ENCODE measurements at places on chromosomes 2 and 18. TPM values are rescaled to one million over a fixed set of nuclear protein-coding genes. Genes with fewer than 3 reads are reported as not detected.

- DNase-seq: no peak
Observed at GRCh38 chr2:202815548-202816360, 55.8 kb downstream of the ICA1L start.

- DNase-seq: no peak
Observed at GRCh38 chr2:152505495-152505906, 170.5 kb downstream of the FMNL2 start.

GRCh38 chr2:99217929-99218501 is 37.0 kb downstream of the MRPL30 start:
- no peak for DNase-seq

DNA sequence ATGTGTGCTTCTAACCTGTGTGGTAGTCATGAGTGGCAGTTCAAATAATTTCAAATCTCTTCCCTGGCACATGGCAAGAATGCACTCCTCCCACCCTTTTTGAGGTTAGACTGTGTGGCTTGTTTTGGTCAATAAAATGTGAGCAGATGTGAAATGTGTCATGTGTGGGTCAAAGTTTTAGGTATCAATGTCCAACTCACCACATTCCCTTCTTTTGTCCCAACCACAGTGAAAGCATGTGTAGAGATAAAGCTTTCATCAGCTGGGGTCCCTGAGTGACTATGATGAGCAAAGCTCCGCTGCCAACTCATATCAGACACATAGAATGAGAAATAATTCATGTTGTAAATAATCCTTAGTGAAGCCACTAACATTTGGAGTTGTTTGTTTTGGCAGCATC is 118.2 kb downstream of the PAX3 start:
- no peak for DNase-seq

- DNase-seq: no peak
Observed at GRCh38 chr18:73614812-73615211, 532.8 kb downstream of the FBXO15 start.

DNA sequence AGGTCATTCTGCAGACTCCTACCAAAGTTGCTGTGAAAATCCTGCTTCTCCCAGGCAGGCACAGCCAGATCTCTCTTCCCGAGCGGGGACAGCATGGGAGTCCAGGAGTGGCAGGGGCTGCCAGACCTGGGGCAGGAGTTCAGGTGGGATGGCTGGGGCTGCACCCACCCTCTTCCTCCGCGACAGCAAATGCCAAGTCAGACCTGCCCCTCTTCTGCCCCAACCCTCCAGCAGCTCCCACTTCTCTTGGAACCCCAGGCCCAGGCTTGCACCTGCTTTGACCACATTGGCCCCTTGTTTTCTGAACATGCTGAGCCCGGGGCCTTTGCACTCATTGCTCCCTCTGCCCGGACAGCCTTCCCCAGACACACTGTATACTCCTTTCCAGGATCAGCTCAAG is 288.2 kb upstream of the HS6ST1 start:
- DNase-seq: no peak

GRCh38 chr2:191813943-191814342 is 32.9 kb downstream of the CAVIN2 start:
- DNase-seq: no peak

The STEAP3 gene
- total RNA-seq: 17.9 TPM

- DNase-seq: no peak
Observed at GRCh38 chr2:37629529-37629928, 41.9 kb downstream of the CDC42EP3 start.
